CD4-positive, alpha-beta T cell treated with Interleukin-10 for 1 hour (primary cell): ENCODE measurements at places on chromosomes 3 and 15.

- DNase-seq = no peak
Measured at GRCh38 chr15:49015896-49016295, 30.4 kb downstream of the SECISBP2L start.

DNA sequence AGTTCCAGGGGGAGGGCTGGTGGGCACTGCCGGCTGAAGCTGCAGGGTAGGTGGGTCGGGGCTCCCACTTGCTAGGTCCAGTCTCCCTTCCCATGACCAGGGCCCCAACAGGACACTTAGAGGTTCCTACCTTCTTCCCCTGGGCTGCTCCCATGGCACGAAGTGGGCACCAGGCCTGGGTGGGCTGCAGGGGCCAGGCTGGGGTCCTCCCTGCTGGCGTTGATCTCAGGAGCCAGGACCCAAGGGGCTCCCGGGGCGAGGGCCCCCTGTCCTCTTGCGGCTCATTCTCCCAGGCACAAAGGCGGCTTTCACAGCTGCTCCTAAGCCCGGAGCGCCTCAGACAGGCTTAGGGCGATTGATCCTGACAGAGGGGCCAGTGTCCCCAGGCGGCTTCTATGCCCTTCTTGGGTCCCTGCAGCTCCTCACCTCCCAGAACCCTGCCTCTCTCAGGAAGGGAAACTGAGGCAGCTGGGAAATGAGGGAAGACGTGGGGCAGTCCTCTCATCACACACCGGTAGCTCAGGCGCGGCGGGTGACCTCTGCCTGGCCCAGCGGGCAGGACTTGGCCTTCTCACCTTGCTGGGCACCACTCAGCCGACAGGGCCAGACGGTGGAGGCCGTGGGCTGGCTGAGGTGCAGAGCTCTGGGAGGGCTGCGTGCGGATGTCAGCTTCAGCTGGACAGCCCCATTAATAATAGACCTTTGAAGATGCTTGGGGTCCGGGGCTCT, 39.6 kb downstream of the FAM3D start:
- DNase-seq = no peak

- DNase-seq = no peak
Measured at GRCh38 chr3:67018105-67018788, 20.1 kb downstream of the KBTBD8 start.

DNA sequence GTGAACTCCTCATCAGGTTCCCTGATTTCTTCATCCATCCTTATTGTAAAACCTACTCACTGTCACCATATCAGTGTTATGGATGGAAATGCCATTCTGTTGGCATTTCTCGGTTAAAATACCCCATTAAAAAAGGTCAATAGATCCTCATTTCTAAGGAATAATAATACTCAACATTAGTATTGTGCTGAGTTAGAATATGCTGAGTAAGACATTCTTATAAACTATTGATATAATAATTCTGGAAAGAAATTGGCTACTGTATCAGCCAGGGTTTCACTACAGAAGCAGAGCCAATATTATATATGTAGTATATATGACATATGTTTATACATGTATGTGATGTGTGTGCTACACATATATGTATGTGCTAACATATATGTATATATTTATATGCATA, 95.4 kb upstream of the KCNH8 start:
- no peak for DNase-seq

DNA sequence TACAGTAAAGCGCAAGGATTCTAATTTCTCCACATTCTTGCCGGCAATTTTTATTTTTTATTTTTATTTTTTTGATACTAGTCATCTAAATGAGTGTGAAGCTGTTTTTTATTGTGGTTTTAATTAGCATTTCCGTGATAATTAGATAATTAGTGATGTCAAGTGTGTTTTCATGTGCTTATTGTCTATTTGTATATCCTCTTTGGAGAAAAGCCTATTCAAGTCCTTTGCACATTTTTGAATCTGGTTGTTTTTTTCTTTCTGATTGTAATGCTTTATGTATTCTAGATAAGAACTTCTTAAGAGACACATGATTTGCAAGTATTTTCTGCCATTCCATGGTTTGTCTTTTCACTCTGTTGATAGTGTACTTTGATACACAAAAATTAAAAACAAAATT, 16.1 kb downstream of the CTDSPL2 start:
- no peak for DNase-seq

DNA sequence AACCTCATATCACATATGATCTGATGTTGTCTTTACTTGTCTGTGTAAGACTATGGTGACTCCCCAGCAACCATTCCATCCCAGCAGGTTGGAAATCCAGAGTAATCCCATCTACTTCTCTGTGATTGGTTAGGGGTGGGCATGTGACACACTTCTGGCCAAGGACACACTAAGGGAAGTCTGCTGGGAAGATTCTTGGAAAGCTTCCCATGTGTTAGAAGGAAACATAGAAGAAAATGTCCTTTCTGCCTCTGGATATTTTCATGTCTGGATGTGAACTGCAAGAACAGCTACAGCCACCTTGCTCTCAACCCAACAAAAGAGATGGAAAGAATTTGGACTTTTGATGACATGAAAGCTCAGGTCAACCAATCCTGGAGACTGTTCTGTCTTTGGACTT, 2.6 kb upstream of the UBE2Q2 start:
- DNase-seq = no peak

GRCh38 chr3:24043168-24043567, 98.1 kb downstream of the NR1D2 start:
- DNase-seq = no peak

- no peak for DNase-seq
Measured at GRCh38 chr3:38725726-38726419, 76.4 kb upstream of the SCN5A start.

DNA sequence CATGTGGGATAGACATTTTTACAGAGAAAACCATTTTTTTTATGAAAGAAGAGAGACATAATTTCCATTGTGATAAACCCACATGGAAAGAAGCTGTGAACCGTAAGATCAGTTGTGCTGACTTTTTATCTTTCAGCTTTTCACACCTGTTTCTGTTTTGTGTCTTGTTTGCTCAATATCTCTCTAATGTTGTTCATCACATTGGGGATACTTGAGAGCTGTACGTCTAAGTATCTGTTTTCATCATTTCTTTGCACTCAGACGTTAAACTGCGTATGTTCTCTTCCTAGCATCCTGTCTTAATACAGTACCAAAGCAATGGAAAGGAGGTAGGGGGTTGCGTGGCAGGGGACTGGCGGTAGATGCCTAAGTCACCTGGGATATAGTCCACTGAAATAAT, 449.0 kb downstream of the NAALADL2 start:
- DNase-seq = no peak

- no peak for DNase-seq
Measured at GRCh38 chr3:13497386-13497785, 17.3 kb downstream of the HDAC11 start.

GRCh38 chr15:83431521-83431920, 15.6 kb upstream of the SH3GL3 start:
- no peak for DNase-seq

DNA sequence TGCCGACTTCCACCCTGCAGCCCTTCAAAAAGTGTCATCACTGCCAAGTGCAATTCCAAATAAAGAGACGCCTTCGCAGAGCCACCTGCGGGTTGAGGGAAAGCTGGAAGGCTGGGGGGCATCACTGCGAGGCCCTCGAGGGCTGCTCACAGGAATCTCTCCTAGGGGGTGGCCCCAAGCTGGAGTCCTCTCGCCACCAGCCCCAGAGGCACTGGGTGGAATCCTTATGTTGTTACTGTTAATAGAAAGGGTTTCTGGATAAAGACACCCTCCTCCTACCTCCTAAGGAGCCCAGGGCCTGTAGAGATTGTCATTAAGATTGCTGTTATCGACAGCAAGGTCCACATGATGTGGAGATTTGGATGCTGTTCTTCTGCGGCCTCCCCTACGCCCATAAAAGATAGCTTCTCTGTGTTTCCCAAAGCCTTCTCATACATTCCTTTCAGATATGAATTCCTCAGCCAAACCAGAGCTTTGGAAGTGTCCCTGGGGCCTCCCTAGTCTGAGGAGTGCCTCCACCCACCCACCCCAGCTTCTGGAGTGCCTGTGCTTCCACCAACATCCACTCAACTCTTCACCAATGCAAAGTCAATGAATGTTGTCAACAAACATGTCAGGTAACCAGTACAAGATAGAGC, 512.7 kb downstream of the SHQ1 start:
- DNase-seq = no peak

- peak; percentile 49 for DNase-seq
Measured at GRCh38 chr15:90400005-90400758, 12.1 kb downstream of the IQGAP1 start.

GRCh38 chr3:139044366-139045210, at the start of gene PRR23C:
PRR23C (minus strand) TSS chr3:139044892; CDS start chr3:139044620, 272 bp downstream.
- no peak for DNase-seq

GRCh38 chr3:40877631-40878463, 321.5 kb upstream of the CTNNB1 start:
- no peak for DNase-seq

GRCh38 chr3:172201870-172202236, 162.5 kb downstream of the FNDC3B start:
- DNase-seq = no peak

GRCh38 chr3:14407203-14407602, 4.8 kb downstream of the SLC6A6 start:
- no peak for DNase-seq

- no peak for DNase-seq
Measured at GRCh38 chr15:71456811-71457210, 341.5 kb downstream of the THSD4 start.

GRCh38 chr3:182948305-182948704, 32.0 kb downstream of the DCUN1D1 start:
- no peak for DNase-seq

DNA sequence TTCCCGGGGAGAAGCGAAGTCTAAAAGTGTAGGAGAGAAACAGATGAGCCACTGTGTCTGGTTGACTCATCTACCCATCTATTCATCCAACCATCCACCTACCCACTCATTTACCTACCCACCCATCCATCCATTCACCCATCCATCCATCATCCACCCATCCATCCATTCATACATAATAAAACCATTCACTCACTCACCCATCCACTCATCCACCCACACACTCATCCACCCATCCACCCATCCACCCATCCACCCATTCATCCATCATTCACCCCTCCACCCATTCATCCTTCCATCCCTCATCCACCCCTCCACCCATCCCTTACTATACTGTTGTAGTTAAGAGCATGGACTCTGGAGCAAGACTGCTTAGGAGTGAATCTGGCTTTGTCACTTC, 136.4 kb upstream of the ATP2B2 start:
- no peak for DNase-seq

DNA sequence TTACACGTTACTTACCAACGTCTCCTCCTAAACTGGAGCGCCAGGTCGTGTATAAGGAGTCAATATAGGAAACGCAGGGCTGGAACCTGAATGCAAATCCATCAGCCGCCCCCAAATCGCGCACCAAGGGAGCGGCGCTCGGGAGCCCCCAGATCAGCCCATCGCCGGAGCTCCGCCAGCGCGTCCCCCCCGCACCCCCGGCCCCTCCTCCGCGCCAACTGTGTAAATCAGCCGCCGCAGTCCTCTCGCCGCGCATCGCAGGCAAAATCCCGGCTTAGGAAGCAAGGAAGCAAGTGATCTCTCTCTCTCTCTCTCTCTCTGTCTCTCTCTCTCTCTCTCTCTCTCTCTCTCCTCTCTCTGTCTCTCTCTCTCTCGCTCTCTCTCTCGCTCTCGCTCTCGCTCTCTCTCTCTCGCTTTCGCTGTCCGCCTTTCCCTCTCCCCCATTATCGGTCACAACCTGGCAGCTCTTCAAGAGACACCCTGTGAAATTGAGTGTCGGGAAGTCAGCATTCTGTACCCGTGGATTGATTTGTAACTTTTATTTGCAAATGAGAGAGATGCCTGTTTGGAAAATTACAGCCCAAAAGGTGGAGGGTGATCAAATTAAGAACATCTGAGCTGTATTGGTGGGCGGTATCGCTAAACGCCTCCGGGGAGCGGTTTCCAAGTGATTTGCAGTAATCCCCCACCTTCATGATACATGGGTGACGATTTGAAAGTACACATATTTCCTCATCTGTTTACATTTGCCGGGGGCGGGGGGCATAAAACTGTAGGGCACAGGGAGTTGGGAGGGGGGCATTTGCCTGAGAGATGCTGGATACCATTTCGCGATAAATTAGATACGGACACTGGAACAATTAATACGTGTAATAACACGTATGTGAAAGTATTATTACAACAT, 645 bp upstream of the SLITRK3 start:
- DNase-seq = no peak

DNA sequence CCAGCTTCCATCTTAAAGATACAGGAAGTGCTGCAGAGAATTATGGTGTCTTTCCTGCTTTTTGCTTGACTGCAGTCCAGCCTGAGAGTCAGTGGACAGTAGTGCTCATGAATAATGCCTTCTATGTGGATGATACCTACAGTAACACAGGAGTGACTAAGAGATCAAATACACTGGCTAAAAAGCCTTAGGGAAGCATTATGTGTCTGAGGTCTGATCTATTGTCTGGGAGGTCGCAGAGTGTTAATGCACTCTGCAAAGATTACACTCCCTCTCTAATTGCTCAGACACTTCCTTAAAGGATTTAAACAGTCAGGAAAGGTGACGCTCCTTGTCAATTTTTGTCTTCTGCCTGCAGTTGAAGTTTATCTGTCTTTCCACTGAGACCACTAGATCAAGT, 183.6 kb downstream of the MCTP2 start:
- DNase-seq = no peak

- no peak for DNase-seq
Measured at GRCh38 chr3:61530355-61530754, 31.0 kb upstream of the PTPRG start.

DNA sequence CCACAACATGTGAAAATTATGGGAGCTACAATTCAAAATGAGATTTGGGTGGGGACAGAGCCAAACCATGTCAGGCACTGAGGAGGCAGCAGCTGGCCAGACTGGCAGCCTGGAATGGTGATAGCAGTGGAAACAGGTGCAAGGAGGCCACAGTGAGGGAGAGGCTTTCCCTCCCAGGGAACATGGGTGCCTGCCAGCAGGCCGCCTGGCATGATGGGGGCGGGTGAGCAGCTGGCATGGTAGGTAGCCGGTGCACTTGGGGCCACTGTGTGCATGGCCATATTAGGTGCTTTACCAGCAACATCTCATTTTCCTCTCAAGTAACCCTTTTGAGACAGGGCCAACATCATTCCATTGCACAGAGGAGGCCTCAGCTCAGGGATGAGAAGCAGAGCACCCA, 18.3 kb upstream of the MRPS22 start:
- no peak for DNase-seq

GRCh38 chr3:188518835-188519452, 365.0 kb downstream of the LPP start:
- DNase-seq = no peak

DNA sequence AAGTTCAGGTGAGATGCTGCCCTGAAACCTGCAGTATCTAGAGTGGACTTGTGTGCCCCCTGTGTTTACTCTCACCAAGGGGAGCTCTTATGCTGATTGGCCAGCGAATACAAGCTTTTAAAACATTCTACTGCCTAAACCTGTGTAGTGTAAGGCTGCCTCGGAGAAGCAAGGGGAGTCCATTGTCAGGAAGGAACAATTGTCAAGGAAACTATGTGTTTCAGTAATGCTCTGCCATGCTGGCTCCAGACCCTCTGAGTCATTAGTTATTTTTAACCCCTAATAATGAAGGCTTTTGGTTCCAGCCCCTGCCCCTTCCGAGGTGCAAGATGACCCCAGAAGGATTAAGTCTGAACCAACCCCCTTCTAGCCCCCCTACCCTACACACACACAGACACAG, 66.1 kb upstream of the CHMP2B start:
- no peak for DNase-seq

- DNase-seq = no peak
Measured at GRCh38 chr3:44418549-44418948, 58.9 kb downstream of the ZNF445 start.
